ENCODE measurements at places on chromosomes 2 and 18. TPM values are rescaled to one million over a fixed set of nuclear protein-coding genes. Genes with fewer than 3 reads are reported as not detected.
A peak's percentile ranks its signal among the peaks of the same experiment; 100 is the strongest.

Gene EFEMP1
- 724 TPM for polyA plus RNA-seq

Gene PECR
- 15.4 TPM for polyA plus RNA-seq

Gene CROCC2
- 0.12 TPM for polyA plus RNA-seq

Gene CIB4
- polyA plus RNA-seq, result not detected

DNA sequence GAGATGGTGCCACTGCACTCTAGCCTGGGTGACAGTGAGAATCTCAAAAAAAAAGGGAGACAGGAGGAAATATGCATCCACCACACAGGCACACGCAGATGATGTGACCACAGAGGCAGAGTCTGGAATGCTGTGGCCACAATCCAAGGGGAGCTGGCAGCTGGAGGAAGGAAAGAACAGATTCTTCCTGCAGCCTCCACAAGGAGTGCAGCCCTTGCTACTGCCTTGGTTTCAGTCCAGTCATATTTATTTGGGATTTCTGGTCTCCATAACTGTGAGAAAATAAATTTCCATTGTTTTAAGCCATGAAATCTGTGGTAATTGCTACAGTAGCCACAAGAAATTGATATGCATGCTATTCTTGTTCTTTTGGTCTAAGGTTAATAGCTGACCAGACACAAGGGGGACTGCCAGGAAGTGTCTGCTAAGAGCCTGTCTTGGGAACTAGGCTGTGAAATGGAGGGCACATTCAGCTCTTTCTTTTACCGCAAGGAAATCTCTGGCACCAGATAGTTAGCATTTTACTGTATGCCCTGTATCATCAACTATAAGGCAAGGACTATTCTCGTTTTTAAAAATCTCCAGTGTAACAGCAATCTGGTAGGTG lies 133.1 kb upstream of the SEC11C start:
- DNase-seq, result peak; percentile 84

DNA sequence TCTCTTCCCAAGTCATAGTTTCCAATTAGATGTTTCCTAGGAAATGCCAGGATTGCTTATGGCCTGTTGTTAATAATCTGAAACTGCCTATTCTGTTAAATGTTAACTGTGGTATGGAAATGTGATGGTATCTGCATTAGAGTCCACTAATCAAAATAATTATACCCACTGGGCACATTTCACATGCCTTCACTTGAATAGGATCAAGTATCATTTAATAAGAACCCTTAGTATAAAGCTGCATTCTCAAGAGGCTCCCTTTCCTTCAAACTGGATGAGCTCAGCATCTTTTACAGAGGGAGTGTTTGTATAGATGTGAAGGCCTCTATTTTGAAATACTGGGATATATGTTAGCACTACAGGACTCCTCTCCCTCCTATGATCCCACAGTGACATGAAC lies 477.2 kb upstream of the VRK2 start:
- DNase-seq, result no peak

- no peak for DNase-seq
Observed at GRCh38 chr2:37816686-37817085, 108.4 kb upstream of the RMDN2 start.

- no peak for DNase-seq
Observed at GRCh38 chr2:86254576-86255538, 55.6 kb downstream of the MRPL35 start.

- no peak for DNase-seq
Observed at GRCh38 chr2:169661265-169661664, 32.9 kb downstream of the CFAP210 start.

DNA sequence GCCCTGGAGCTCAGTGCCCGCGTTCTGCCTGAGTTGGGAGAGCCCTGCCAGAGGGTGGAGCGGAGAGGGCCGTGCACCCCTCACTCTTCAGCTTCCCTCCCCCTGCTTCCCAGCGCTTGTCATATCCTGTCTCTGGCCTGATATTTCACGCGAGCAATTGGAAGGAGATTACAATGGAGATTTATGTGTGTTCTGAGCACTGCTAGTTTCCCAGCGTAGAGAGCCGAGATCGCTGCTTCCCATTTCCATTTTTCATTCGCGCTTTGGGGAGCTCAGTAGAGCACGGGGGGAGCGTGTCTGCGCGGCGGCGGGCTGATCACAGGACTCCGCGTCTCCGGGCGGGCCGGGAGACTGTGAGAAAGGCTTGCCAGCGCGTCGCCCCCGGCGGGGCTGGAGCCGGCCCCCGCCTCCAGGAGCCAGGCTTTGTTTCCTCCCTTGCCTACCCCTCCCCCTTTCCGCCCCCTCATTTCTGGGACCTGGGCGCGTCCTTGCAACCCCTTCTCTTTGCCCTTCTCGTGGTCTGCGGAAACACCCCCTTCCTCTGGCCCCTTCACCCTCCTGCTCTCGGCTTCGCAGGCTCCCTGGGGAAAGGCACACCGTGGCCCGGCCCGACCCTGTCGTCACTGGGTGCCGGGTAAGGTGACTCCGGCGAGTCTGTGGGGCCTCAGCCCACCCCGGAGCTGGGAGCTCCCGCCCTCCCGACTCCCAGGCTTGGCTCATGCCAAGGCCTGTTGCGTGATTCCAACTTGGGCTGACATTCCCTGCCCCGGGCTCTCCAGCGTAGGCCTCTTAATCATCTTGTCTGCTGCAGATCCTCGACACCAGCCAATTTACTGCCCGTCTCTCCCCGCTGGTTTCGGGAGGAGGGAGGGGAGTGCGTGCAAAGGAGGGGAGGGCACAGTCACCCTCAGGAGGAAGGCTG lies 5.8 kb downstream of the DLX2 start:
- DNase-seq, result peak; percentile 56

GRCh38 chr18:42086288-42086687 lies 131.3 kb downstream of the PIK3C3 start:
- peak; percentile 5 for DNase-seq

DNA sequence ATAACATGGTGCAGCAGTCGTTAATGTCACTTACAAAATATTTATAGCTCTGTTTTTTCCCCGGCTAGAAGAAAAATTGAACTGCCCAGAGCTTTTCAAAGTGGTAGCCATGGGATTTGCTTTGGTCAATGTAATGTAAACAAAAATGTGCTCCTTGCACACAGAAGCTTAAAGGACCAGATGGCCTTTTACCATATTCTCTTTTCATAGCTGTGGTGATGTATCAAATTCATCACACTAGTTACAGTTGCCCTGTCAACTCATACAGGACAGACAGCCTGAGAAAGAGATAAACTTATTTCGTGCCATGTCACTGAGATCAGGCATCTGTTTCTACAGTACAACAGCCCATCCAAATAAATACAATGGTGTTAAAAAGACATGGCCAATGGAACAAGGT lies 368.1 kb upstream of the CDH19 start:
- DNase-seq, result no peak

- no peak for DNase-seq
Observed at GRCh38 chr2:133253793-133254192, 314.5 kb downstream of the NCKAP5 start.

DNA sequence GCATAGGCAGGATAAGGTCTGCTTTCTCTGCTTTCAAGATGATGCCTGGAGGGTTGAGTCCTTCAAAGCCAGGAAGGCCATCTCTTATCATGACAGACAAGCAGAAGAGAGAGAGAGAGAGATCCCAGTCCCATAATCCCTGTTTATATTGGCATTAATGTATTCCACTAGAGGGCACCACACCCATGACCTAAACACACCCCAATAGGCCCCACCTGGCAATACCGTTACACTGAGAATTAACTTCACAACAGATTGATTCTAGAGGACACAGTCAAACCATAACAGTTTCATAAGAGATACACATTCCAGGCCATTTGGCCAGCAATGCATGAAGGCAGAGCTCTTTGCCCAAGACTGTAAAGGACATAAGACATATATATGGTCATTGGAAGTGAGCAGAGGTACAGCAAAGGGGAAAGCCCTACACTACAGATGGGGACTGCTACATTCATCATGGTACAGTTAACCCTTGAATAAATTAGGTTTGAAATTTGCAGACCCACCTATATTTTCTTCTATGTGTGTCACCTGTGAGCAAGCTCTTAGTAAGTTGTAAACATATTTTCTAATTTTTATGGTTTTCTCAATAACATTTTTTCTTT lies 1516.1 kb downstream of the RPIA start:
- DNase-seq, result no peak

GRCh38 chr2:5617796-5618195 lies 74.4 kb upstream of the SOX11 start:
- no peak for DNase-seq
